CD4-positive, alpha-beta T cell treated with Interleukin-21 for 1 hour (primary cell): ENCODE measurements at places on chromosomes 11 and 22.

DNA sequence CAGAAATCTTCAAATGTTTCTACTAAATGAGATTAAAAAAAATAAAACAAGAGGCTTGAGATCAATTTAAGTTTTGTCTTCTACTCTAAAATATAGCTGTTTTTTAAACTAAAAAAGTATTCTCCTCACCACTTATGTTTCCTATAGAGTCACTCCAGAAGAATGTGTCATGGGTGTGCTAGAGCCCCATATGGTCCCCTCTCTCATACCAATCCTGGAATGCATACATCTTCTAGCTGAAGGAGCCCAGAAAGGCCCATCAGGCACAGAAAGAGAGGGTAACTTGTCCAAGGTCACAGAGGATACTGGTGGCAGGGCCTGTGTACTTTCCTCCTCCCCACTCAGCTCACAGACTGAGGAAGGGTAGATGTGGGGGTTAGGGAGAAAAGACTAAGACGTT is 34.4 kb downstream of the RELT start:
- no peak for DNase-seq

DNA sequence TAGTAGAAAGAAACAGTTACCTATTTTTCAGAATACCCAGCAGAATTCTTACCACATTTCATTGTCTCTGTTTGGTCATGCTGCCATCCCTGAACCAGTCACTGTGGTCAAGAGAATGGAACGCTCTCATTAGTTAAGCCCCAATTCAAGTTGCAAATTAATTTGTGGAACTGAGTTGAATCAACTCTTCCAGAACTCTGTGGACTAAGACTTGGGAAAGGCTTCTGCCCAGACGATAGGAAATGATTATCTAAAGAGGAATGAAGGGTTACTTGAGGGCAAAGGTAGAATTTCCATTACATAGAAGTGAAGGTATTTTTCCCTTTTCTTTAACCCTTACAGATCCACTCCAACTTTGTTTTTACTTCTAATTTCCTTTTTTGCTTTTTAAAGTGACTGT is 286.4 kb downstream of the DYNC2H1 start:
- no peak for DNase-seq

- DNase-seq: peak; percentile 27
These were observed 46.1 kb upstream of the PRDM11 start for GRCh38 chr11:45100339-45100738.

DNA sequence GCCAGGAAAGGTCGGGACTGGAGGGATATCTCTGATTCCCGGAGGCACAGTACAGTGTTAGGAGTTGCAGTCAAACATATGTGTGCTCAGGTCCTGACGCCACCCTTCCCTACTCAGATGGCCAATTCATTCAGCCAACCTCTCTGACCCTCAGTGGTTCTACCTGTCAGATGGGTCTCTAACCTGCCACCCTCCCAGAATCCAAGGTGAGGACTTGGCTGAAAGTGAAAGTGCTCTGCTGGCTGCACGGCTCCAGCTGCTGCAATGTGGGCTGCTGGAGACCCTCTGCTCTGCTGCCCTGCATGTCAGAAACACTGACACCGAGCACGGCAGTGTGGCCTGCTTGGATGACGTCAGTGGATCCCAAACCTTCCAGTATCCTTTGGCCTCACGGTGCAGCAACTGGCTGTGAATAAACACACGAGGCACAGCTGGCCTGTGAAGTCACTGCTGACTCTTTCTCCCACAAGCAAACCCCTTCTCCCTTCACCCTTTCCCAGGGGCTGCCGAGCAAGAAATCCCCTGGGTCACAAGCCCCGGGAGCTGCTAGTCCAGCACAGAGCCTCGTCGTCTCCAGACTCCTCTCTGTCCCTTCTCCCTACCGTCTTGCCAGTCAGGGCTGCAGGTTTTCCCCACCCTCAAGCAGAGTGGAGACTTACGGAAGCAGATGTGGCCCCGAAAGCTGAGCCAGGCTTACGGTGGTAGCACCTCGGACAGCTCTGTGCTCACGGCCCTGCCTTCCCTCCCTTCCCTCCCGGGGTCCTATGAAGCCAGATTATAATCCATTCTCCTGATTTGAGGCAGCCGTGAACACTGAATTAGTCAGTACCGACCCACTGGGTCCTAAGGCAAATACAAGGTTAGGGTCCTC is 24.3 kb downstream of the KIAA0930 start:
- DNase-seq: no peak

DNA sequence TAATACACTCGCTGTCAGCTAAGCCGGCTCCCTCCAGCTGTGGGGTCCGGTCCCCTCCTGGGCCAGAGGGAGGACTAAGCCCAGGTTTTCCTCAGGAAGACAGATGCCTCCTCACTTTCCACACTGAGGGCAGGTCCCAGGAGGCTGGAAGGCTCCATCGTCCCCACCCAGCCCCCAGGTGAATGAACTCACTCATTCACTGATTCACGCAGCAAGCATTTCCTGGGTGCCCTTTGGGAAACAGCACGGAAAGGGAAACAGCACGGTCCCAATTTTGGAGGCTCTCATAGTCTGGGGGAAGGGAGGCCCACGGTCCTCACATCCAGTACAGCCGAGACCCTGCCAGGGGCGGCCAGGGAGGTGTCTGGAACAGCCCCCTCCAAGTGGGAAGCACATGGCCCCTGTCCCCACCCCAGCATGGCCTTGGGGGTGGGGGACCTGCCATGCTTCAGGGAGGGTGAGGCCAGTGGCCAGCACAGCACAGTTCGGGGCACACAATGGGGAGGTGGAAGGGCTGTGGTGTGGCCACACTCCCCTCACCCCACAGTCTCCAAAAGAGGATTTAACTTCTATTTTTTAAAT is 9.3 kb upstream of the TH start:
- DNase-seq: no peak

GRCh38 chr22:33335611-33336279 is 277.6 kb upstream of the SYN3 start:
- DNase-seq: no peak

DNA sequence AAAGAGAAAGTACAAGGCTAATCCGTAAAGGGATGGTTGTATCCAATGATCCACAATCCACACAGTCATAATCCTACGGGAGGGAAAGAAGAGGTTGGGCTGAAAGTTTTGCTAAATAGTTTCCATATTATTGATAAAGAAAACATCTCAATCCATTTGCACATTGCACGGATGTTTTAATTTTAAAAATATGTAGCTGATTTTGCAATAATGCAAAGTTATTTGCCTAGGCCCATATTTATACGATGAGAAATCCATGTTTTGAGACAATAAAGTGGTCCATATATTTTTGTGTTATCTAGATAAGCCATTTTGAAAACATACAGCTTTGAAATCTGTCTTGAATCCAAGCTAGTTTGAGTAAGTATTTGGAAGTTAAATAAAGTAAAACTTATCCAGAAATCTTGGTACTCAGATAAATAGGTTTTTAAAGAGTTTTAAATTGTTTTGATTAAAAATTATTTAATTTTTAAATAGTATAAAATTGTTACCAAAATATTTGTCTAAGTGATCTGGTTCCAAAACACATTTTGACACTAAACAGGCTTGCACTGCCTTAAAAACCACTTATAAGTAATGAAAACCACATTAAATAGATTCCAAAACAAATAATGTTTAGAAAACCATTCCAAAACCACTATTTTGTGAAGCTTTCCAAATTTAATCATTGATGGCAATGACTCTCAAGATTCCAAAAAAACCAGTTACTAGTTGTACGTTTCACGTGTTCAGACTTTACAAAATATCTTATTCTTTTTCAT is 38.2 kb upstream of the PAMR1 start:
- DNase-seq: no peak

- DNase-seq: peak; percentile 19
These were observed 11.4 kb downstream of the LPXN start for GRCh38 chr11:58564231-58564630.

GRCh38 chr22:49377306-49377705 is 450.4 kb downstream of the BRD1 start:
- DNase-seq: no peak
